ENCODE measurements at places on chromosomes 16 and 17.
A peak's percentile ranks its signal among the peaks of the same experiment; 100 is the strongest.

DNA sequence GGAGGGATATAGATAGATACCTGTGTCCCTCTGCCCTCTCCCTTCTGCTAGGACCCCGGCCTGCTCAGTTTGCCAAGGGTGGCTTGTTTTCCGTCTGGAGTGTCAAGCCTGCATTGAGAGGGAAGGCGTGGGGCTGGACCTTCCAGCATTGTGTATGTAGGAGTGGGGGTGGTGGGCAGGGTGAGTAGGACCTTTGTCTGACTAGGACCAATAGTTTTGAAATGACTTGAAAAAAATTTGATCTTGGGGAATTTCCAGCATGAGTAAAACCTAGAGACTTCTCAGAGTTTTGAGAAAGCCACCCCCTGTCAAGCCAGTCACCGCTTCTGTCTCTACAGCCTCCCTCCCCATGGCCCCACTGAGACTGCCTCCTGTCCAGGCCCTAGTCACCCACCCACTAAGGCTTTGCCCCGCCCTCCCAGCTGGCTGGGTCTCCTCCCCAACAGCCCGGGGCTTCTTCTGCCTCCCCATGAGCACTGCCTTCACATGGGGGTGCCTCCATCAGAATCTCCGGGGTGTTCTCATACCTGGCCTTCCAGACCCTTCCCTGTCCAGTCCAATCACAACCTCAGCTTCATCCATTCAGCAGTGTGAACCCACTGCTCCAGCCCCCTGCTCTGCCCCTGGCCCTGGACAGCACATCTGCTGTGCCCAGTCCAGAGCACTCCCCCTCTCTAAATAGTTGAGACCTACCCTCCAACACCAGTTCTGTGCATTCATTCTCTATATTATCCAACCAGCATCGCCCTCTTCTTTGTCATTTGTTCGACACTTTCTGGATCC, 207.0 kb downstream of the MSI2 start:
- DNase-seq: peak; percentile 93

- no peak for DNase-seq
Observed at GRCh38 chr16:4081047-4081446, 35.2 kb downstream of the ADCY9 start.

DNA sequence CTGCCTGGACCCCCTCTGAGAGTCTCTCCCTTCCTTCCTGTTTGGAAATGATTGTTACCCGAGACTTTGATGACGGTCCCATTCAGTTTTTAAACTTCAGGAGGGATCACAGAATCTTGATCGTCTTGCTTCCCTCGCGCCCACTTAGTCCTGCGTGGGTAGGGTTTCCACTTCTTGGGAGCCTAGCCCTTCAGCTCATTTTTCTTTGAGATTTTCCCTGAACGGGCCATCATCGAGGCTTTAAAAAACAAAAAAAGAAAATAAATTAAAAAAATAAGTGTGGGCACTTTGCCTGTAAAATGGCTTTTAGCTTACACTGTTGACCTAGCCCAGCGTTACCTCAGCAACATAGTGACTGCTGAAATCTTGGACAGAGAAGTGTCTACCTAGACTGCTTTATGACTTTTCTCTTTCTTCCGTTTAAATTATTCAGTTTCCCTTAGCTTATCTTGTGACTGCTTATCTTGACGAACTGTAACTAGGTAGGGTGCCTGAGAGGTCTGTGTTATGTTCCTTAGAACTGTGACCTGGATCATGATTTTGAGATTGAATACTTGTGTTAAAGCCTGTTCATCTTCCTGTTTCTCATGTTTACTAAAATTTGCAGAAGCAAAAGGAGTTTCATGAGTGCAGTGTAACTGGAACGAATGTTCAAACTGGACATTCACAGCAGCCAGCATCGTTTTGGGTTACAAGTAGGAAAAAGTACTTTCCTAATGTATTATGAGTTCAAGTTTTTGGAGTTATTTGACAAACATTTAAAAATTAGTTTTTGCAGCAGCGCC, 874 bp downstream of the WWP2 start:
- DNase-seq: peak; percentile 46

DNA sequence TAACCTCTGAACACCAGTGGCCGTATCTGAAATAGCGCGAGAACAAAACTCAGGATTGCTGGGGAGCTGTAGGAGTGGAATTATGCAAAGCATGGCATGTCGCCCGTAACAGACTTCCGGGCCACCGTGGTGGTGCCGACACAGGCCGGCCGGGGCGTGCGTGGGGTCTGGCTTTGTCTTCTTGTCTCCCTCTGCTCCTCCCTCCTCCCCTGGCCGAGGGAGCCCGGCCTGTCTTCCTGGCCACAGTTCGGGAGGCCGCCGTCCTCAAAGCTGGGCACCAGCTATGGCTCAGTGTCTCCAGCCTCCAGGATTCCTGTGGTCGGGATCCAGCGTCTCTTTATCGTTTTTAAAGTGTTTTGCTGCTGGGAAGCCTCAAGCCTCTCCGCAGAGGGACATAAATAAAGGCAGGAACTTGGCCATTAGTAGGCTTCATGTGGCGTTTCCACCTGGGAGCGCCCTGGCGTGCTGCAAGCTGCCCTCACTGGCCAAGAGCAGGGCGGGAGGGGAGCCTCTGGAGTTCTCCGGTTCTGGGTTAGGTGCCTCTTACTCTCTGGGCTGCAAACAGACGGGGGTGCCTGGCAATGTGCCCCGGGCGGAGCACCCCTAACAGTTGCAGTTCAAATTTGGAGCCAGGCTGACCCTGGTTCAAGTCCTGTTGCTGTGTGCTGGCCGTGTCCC, 22.0 kb upstream of the NPTX1 start:
- DNase-seq: peak; percentile 63

DNA sequence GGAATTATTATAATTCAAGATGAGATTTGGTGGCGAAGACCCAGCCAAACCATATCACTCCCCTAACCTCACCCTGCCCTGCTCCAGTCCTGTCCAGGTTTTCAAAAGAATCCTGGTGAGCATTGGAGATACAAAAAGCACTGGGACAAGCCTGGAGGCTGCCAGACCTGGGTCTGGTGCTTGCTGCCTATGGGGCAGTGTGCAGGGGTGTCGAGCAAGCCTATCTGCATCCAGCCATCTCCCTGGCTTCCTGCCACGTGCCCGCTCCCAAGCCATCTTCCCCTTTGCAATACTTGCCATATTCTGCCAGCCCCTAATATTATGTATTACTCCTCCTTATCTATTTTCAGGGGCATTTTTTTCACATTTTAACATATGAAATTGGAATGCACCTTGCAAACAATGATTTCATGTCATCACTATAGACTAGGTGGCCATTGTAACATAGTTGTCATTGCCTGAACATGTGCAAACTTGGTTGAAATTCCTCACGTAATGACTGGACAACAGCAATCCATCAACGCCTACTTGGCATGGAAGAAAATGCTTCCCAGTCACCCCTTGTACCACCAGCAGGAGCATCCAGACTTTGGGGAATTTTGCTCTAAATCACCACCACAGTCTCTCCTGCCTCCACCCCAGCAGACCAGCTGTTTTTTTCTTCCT, 8.1 kb upstream of the KDM8 start:
- DNase-seq: no peak

DNA sequence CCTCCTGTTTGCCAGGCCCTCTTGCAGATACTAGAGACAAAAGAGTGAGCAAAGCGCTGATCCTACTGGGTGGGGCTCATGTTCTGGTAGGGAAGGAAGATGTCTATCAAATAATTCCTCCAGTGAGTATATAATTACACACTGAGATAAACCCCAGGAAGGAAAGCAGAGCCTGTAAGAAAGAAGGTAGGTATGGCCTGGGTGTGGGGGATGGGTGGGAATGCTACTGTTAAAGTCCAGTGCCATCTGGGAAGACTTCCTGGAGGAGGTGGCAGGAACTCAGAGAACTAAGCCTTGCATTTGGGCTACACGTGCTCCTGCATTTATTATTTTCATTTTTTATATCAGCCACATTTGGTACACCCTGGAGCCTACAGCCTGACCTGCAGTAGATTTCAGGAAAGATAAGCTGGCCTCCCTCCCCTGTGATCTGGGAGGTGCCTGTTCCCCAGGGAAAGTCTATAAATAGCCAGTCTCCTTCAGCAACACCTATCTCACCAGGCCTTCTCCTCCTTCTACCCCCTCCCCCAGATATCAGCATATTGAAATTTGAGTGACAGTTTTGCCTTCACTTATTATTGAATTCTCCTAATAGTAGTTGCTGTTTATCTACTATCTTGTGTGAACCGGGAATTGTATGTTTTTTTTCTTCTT, 11.5 kb downstream of the ATP2C2 start:
- DNase-seq: no peak

- DNase-seq: no peak
Observed at GRCh38 chr17:8921147-8921546, 44.4 kb downstream of the PIK3R5 start.

DNA sequence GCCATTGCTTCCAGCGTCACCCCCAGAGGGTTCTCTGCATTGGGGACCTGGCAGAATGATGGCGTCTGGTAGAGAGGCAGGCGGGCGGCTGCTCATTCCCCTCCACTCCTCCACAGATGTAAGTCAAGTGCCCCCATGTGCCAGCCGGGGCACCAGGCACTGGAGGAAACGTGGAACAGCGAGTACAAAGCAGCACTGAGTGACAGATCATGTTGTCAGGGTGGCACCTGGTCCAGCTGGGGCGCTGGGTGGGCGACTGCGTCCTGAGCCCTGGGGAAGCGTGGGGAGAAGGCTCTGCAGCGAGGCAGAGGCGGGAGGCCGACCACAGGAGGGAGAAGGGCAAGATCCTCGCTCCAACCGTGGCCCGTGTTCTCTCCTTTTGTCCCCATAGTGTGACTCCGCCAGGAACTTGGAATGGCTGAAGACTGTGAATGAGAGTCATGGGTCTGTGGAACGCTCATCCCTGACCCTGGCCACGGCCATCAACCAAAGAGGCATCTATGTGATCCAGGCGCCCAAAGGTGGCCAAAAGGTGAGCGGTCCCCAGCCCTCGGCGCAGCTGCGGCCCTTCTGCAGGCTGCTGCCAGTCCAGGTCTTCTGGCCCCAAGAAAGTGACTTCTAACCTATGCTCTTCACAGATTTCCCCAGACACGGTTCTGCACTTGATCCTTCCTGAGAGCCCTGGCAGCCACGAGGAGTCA, 76.7 kb downstream of the RNF213 start:
- no peak for DNase-seq

DNA sequence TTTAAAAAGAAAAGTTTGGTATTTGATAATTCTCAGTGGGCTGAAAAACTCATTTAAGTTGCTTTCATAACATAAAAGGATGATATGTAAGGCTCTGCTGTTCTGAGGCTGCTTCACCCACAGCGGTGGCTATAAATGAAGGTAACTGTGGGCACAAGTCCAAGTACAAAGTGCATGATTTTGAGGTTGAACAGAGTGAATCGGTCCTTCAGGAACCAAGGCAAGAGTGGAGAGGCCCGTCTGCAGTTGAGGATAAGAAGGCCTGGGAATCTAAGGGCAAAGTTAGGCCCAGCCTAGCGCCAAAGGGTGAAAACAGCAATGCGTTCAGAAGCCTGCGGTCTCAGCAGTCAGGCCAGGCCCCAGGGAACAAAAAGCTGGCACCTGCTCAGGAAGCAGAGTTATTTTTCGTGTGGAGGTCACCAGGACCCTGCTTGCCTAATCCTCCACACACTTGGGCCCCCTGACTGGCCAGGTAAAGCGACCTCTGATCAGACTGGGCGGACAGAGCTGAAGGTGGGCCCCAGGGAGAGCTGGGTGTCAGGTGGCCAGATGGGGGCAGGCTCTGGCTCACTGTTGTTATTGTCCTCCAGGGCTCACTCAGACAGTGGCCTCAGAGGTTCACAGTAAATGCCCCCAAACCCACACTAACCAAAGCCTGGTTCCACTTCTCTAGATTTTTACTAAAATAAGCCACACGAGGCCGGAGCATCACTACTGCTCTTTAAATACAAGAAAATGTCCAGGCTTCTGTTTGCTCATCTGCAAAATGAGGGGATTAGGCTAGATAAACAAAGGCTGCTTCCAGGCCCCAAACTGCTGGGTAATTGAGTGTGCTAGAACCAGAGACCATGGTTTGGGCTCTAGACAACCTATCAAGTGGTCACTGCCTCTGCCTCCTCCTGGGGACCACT, 46.5 kb downstream of the TEX2 start:
- DNase-seq: peak; percentile 70

DNA sequence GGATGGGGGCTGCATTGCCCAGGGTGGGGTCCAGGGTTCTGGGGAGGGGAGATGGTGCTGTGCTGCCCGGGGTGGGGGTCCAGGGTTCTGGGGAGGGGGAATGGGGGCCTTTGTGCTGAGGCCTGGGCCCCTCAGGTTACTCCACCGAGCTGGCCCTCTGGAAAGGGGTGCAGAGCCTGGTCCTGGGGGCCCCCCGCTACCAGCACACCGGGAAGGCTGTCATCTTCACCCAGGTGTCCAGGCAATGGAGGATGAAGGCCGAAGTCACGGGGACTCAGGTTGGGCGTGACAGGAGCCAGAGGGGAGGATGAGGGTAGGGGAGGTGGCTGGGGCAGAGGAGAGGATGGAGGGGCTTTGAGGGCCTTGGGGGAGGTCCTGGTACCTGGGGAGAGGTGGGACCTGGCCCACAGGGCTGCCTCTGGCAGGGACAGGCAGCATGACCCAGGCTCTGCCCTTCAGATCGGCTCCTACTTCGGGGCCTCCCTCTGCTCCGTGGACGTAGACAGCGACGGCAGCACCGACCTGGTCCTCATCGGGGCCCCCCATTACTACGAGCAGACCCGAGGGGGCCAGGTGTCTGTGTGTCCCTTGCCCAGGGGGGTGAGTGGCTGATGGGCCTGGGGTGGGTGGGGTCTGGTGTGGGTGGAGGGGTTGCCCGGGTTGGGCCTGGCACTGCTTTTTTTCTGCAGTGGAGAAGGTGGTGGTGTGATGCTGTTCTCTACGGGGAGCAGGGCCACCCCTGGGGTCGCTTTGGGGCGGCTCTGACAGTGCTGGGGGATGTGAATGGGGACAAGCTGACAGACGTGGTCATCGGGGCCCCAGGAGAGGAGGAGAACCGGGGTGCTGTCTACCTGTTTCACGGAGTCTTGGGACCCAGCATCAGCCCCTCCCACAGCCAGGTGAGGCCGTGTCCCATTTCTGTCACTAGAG, 7.8 kb downstream of the ITGAX start:
- no peak for DNase-seq

DNA sequence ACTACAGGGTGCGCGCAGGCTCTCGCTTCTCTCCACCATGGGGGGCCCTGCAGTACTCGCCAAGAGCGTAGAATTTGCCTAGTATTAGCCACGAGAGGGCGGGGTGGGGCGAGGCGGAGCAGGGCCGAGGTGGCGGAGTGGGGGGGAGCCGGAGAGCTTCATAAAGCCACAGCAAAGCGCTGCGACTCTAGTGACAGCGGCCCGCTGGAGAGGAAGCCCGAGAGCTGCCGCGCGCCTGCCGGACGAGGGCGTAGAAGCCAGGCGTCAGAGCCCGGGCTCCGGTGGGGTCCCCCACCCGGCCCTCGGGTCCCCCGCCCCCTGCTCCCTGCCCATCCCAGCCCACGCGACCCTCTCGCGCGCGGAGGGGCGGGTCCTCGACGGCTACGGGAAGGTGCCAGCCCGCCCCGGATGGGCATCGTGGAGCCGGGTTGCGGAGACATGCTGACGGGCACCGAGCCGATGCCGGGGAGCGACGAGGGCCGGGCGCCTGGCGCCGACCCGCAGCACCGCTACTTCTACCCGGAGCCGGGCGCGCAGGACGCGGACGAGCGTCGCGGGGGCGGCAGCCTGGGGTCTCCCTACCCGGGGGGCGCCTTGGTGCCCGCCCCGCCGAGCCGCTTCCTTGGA, at the start of gene TBX21:
TSS of gene TBX21 (plus strand) at position 190 of the 627 bp plus-strand sequence. CDS start at position 409, 219 bp downstream.
- peak; percentile 50 for DNase-seq

- no peak for DNase-seq
Observed at GRCh38 chr16:55873122-55873521, 2.1 kb downstream of the CES5A start.
